ENCODE measurements at places on chromosomes 1 and 21.

GRCh38 chr1:26696654-26697430, 1.0 kb downstream of the ARID1A start:
- peak; percentile 16 for DNase-seq

GRCh38 chr1:209831615-209832014, 3.8 kb downstream of the UTP25 start:
- peak; percentile 32 for DNase-seq

GRCh38 chr21:35070436-35070835, 21.3 kb upstream of the RUNX1 start:
- no peak for DNase-seq

DNA sequence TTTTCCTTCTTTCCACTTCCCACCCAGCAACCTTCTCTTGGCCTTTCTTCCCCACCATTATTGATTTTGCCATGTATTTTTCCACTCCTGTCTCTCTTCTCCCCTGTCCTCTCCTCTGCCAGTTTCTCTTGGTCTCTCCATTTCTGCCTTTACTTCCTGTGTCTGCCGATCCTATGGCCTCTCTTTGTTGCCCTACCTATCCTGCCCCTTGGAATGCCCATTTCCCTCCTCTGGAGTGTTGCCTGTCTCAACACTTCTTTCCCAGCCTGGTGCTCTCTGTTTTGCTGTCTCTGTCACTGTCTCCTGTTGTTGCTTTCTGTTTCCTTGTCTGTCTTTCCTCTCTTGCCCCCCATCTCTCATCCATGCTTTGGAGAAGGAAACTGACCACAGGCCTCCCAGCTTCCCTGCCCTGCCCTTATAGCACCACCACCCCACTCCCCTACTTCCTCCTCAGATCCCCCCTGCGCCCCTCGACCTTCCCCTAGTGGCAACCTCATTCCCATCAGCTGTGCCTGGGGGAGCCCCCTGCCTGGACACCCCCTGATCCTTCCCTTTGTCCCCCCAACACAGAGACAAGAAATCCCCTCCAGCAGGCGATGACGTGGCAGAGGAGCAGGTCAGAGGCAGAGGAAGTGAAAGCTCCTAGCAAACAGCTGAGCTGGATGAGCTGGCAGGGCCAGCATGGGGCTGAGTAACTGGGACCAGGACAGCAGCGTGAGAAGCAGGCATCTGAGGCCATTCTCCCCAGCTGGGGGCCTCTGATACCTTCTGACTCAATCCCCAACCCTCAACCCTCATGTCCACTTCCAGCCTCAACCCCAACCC, 6.6 kb upstream of the ETV3L start:
- peak; percentile 94 for DNase-seq
